ENCODE measurements at places on chromosomes 1 and 21.

- no peak for DNase-seq
Observed at GRCh38 chr1:229162825-229163515, 107.9 kb upstream of the RAB4A start.

DNA sequence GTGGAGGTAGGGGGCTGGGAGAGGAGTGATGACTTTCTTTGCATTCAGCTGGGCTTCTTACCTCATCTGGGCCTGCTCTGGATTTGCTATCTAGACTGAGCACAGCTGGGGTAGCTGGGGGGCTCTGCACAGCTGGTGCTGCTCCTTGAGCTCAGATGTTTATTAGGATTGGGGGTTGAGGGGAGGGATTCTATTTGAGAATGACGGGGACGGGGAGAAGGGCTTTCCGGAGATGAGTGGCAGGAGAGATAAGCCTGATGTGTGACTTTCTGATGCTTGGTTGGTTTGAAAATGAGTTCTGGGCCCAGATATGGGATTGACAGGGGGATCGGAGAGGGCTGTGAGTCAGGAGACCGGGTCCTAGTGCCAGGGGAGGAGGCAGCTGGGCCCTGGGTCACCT, 146.1 kb upstream of the CSF3R start:
- DNase-seq, result no peak

GRCh38 chr21:37435120-37435519, 68.5 kb downstream of the DYRK1A start:
- DNase-seq, result no peak

- no peak for DNase-seq
Observed at GRCh38 chr1:57384901-57385300, 39.0 kb downstream of the DAB1 start.

GRCh38 chr1:60891281-60891680, 191.1 kb upstream of the NFIA start:
- DNase-seq, result no peak

- no peak for DNase-seq
Observed at GRCh38 chr1:205962821-205963221, 19.6 kb upstream of the SLC26A9 start.

DNA sequence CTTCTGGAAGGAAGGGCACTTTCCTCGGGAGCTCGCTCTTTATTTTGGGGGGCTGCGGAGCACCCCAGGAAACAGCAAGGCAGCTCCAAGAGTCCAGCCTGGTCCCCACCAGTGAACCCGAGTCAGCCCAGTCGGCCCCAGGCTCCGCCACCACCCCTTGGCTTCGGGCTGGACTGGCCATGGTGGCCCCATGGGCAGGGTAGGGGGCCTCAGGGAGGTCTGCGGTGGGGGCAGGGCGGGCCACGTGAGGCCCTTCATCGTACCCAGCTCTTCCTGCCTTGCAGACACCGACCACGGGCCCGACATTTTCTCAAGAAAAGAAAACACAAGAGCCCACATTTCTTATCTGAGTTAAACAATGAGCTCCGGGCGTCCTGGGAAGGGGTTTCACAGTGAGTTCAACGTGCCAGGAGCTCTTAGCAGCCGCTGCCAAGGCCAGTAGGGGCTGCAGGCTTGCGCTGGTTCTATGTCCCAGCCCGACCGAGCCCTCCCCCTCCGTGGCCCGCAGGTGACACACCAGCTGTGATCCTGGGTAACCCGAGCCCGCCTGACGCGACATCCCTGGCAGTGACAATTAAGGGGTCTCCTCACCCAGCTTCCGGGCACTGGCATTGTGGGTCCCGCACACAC, 66.2 kb downstream of the PRDM16 start:
- no peak for DNase-seq

DNA sequence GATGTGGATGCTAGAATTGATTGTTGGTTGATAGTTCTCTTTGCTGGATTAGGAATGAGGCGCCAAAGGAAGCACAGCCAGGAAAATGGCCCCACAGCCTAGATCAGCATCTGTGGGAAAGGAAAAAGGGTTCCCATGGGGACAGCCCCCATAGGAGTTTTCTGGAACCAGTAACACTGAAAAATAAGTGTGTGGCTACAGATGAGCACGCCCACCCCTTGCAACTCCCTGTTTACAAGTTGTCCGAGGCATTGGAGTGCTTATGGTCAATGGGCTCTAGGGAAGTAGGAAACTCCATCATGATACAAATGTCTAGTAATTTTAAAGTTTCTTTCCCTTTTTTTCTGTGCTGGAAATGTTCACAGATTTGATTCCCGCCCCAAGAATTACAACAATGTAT, 23.8 kb upstream of the UBE2U start:
- DNase-seq, result no peak

GRCh38 chr21:41952568-41953248, 1.1 kb downstream of the C2CD2 start:
- no peak for DNase-seq
